ENCODE measurements at places on chromosomes 13 and 19.

- DNase-seq, result no peak
These were observed 35.9 kb downstream of the COG3 start for GRCh38 chr13:45500492-45501174.

GRCh38 chr13:33260168-33261098 lies 25.1 kb downstream of the STARD13 start:
- peak; percentile 38 for DNase-seq

- no peak for DNase-seq
These were observed 1109.6 kb upstream of the ATXN8OS start for GRCh38 chr13:68998056-68998455.

DNA sequence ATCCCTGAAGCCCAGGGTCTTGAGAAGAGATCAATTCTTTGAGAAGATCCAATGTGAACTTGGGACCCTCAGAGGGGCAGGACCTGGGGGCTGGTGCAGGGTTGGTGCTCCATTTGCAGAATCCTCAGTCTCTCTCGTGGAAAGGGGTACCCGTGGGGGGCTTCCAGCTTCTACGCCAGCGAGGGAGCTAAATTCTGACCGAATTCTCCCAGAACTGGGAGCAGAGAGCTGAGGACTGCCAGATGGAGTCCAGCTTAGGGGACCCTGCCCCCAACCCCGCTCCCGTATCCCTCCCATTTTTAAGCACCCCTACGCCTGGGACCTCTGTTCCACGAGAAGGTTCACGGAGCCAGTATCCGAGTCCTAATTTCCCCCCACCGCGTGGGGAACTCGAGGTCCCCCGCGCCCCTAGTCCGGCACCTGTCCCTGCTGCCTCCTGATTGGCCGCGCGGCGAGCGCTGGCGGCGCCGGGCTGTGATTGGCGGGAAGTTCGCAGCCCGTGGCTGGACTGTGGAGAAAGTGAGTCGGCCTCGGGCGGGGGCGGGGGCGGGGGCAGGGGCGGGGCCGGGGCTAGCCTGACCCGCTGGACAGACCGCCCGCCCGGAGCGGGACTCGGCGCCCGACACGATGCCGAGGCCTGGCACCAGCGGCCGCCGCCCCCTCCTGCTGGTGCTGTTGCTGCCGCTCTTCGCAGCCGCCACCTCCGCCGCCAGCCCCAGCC lies 4.4 kb upstream of the LTBP4 start:
- peak; percentile 81 for DNase-seq

- peak; percentile 32 for DNase-seq
These were observed 2.8 kb downstream of the GFY start for GRCh38 chr19:49427855-49428546.

- peak; percentile 91 for DNase-seq
These were observed 15.0 kb downstream of the CIC start for GRCh38 chr19:42284066-42284501.
